ENCODE measurements at places on chromosomes 1 and 21. TPM values are rescaled to one million over a fixed set of nuclear protein-coding genes. Genes with fewer than 3 reads are reported as not detected.

KRTAP12-2 gene
- polyA plus RNA-seq = not detected

PADI3 gene
- polyA plus RNA-seq = 0.80 TPM

DNA sequence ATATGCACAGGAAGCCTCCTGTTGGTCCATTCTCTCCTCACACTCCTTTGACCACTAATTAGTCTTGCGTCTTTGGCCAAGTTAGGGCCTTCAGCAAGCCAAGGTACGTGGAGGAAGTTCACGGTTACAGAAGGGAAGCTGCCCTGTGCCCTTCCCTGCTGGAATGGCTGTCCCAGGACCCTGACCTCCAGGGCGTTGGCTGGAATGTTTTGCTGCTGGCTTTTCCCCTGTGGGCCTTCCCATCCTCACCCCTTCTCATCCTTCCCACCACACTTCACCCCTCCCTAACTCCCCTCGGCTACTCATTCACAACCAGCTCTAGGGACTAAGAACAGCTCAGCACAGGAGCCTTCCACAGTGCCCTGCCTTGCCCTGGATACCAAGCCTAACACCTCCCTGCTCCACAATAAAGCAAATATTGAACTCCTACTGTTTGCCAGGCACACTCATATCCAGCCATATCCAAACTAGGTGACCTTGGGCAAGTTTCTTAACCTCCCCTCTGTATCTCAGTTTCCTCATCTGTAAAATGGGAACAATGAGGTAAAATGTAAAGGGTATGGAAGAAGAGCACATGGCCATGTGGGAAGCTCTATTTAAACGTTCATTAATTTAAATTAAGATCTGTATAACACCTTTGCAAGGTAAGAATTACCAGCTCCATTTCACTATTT lies 8.8 kb upstream of the CDCP2 start:
- DNase-seq = no peak

DNA sequence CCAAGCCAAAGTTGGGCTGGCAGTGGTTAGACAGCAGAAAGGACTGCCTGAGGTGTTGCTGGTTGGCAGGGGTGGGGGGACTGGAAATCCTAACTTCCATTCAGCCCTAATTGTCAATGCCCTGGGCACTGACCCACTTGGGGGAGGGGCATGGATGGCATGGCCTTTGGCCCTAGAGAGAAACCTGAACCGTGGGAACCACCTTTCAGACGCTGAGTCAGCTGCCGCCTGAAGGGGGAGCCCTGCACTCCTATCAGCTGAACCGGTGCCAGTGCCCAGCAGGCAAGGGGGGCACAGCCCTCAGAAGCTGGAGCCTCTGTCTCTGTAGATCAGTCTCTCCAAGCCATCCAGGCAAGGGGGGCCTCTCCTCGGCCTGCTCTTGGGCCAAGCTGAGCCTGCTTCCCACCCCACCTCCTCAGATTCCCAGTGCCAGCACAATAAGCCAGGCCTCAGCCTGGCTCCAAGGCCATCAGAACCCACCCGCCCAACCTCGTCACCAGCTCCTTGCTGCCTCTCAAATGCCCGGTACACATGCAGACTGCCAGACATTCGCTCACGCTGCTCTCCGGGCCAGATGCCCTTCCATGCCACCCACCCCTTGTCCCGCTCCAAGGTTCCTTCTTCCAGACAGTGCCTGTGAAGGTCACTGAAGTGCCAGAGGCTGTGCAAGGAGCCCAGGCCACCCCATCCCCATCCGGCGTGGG lies 11.6 kb downstream of the TINAGL1 start:
- peak; percentile 75 for DNase-seq

DNA sequence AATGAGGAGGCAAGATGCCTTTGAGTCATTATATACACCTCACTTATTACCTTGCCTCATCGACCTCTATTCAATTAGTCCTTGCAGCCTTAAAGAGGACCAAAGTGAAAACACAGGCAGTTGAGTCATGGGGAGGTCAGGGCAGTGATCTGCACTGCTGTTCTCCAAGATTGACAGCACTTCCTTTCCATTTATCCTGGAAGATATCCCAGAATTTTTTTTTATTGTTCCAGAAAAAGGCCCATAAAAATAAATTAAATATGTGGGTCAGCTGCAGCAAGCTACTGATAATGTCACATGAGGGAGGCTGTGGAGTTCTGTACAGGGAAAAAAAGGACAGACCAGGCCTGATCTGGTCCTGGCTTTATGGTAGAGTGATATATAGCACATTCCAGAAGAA lies 33.2 kb upstream of the CDC42BPA start:
- no peak for DNase-seq

DNA sequence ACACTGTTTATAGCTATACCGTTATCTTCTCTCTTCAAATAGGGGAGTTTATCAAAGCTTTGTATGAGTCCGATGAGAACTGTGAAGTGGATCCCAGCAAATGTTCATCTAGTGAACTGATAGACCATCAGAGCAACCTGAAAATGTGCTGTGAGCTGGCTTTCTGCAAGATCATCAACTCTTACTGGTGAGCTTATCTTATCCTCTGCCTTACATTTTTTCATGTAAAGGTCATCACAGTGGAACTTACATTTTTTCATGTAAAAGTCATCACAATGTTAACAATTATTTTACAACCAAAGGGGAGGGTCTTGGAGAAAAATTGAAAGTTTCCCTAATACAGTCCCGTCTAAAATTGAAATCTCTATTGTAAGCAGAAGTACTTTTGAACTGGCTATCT lies 45.2 kb downstream of the CLEC20A start:
- no peak for DNase-seq

DNA sequence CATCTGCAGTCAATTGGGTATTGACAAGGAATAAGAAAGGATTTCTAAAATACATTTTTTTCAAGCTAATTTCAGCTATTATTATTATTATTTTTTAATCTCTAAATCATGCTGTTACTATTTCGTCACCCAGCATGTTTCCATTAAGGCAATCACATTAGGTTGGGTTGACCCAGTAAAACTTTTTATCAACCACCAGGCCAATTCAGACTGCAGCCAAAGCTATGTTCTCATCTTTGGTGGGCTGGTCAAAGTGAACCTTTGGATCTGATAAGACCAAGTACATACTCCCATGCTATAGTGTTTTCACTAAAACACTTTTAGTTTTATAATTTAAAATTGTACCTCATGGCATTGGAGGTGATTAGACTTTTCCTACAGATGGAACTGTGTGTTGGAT lies 198.6 kb downstream of the PBX1 start:
- no peak for DNase-seq

GRCh38 chr1:201636510-201636971 lies 97.6 kb downstream of the NAV1 start:
- no peak for DNase-seq

DNA sequence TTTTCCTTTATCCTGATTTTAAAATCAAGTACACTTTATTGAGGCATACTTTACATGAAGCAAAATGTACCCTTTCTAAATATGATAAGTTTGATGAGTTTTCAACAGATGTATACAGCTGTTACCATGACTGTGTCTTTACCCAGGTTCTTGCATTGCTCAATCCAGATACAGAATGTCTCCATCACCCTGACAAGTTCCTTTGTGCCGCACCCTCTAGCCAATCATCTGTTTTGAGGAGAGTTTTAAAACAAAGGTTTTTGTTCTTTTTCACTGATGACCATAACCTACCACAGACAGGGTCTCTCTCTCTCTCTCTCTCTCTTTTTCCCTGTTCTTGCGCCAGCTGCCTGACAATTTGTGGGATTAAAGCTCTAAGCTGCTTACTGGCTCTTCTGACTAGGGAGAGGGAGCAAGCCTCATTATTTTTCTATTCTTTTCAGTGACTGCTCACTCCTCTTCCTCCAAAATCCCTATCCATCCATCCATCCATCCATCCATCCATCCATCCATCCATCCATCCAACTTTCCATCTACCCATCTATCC lies 1.2 kb upstream of the KCNE1 start:
- no peak for DNase-seq

- DNase-seq = no peak
These were observed 26.5 kb downstream of the CD247 start for GRCh38 chr1:167491586-167492461.

GRCh38 chr1:54926970-54927369 lies 40.0 kb upstream of the DHCR24 start:
- no peak for DNase-seq

Data from testis (tissue), 5 donors.